ENCODE measurements at places on chromosomes 5 and 9.

GRCh38 chr5:1555011-1555807, 31.4 kb upstream of the LPCAT1 start:
- no peak for DNase-seq

GRCh38 chr5:90962481-90962880, 403.9 kb downstream of the ADGRV1 start:
- DNase-seq, result no peak

DNA sequence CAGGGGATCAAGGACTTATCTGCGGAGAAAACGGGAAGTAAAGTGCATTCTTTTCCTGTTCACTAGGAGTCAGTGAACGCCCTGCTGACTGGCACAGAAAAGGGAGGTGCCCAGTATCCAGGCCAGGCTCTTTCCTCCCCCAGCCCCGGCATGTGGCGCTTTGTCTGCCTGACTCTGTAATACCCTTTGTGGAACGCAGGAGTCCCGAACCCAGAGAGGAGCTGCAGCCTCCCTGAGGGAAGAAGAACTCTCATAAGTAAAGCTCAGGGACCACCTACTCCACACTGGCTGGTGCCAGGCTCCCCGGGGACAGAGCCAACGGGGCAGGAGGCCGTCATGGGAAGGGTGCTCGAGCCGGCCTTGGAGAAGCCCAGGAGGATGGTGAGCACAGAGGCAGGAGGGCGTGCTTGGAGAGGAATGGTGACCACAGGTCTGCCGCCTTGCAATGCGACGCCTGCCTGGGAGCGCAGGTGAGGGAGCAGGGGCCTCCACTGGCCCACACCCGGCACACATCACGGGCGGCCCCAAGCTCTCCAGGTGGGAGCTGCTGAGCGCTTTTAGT, 31.5 kb downstream of the VAV2 start:
- DNase-seq, result no peak

DNA sequence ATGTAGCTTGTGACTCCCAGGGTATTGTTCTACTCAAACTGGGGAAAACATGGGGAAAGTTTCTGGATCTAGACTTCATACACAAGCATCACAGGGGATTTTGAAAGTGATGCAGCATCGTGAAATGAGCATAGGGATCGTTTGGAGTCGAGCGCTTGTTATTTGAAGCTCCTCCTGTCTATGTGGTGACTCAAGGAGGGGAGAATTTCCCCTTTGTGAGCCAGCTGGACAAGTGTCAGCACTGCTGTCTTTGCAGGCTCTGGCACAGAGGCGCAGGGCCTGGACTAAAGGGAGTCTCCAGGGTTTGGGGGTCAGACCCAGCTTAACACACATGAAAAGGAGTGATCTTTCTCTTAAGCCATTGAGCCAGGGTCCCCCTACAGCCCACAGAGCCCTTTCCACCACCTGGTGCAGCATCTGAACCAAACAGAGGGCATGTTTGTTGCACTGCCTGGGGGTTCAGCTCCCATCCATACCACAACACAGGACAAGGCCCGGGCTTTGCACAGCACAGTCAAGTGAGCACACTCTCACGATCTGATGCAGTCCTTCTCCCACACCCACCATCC, 51.0 kb downstream of the IRF1 start:
- DNase-seq, result no peak

DNA sequence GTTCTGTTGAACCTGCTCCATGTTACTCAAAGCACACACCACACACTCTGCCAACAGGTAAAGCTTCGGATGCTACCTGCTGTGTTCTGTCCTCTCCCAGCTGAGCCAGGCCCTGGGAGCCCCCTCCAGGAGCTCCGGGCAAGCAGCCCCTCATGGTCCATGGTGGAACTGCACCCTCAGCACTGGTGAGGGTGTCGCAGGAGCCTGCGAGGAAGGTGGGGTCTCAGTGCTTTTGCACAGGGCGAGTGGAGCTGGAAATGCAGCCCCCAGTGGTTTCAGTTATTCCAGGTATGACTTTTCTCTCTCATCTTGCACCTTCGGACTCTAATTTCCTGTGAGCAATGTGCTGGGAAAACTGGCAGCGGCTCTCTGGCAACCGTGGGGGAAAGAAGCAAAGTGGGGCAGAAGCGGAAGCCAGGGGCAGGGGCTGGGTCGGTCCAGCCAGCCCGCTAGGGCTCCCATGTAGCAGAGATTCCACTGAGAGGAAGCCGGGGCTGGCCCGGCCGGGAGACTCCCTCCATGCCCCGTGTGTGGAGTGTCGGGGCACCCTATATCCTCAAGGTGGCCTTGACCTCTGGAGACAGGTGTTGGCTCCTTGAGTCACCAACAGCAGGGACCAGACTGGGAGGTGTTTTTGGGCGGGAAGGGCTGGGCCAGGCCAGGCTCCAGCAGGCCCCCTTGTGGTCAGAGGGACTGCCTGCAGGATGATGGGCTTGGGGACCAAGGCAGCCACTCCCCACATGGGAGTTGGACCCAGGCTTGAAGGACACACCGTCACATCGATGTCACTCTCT, 75.6 kb upstream of the PRSS3 start:
- no peak for DNase-seq

DNA sequence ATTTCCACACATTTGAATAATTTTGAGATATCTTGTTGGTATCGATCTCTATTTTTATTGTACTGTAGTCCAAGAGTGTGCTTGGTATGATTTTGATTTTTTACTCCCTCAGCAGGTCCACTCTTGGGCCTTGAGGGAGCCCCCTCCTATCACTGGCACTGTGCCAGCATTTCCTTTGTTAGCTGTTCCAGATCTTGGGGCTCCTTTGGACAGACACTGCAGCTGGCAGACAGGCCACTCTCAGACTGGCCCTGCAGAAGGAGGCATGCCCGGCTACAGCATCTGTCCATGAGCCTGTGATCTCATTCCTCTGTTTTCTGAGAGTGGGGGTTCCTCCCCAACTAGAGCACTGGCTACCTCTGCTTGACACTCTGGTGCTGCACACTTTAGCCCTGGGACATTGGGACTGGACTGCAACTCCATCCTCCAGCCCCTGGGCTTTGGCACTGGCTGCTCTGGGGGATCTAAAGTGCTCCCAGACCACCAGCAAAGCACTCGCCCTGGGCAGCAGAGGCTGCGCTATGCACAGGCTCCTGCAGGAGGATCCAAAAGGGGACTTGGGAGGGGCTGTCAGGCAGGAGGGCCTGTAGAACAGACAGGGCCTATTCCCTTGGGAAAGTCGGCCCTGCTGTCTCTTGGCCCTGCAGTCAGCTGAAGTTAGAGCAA, 271.3 kb upstream of the DMAC1 start:
- DNase-seq, result no peak

DNA sequence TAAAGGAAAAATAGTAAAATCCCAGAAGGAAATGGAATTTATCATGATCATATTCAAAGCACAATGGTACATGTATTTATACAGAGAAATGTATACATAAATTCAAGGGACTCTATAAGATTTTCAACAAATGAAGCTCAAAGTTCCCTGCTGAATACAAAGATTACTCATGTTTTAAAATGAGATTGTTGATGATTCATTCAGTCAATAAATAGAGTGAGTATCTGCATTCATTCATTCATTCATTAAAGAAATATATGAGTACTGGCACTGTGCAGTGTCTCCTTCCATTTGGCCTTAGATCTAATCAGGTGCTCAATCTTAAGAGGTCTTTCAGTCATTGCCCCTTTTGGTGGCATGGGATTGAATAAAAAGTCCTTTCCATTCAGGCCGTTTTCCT, 310.0 kb downstream of the KIAA0825 start:
- DNase-seq, result no peak

DNA sequence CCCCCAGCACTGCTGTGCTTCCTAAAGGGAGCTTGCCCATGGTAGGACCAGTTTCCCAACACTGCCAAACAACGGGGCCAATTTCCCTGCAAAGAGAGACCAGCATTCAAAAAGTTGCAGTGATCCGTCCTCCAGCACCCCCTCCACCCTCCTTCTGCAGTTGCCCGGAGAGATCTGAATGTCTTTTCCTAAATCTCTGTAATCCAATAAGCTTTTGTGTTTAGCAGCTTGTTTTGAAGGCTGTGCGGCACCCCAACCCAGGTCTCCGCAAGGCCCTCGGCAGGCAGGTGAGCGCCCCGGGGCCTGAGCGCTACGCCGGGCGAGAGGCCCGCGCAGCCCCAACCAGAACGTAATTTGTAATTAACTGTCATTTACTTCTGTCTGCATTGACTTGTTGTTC, 366.9 kb upstream of the IRX2 start:
- no peak for DNase-seq

- no peak for DNase-seq
Observed at GRCh38 chr9:95953986-95954385, 78.5 kb downstream of the ERCC6L2 start.

GRCh38 chr5:120794121-120794520, 330.0 kb downstream of the PRR16 start:
- DNase-seq, result no peak

- DNase-seq, result no peak
Observed at GRCh38 chr9:10146517-10147331, 466.1 kb downstream of the PTPRD start.

DNA sequence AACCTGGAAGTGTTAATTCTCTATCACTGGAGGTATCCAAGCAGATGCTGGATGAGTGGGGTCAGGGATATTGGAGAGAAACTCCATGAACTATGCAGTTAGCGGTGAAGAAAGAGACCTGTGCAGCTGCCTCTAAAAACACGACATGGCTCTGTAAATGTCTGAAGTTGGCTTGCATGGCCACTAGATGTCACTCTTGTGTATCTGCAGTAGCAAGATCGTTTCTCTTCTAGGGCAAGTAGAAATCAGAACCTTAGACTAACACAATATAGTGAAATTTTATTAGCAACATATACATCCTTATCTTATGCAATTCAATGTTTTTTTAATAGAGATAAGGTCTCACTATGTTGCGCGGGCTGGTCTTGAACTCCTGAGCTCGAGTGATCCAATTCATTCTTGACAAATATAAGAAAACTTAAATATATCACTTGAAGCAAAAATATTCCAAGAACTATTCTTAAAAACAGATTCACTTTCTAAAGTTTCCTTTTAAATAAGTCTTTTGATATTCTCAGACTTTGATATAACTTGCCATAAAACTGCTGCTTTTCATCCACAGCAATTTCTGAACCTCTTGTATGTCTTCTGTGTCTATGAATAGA, 2.9 kb downstream of the OR2S2 start:
- peak; percentile 15 for DNase-seq

DNA sequence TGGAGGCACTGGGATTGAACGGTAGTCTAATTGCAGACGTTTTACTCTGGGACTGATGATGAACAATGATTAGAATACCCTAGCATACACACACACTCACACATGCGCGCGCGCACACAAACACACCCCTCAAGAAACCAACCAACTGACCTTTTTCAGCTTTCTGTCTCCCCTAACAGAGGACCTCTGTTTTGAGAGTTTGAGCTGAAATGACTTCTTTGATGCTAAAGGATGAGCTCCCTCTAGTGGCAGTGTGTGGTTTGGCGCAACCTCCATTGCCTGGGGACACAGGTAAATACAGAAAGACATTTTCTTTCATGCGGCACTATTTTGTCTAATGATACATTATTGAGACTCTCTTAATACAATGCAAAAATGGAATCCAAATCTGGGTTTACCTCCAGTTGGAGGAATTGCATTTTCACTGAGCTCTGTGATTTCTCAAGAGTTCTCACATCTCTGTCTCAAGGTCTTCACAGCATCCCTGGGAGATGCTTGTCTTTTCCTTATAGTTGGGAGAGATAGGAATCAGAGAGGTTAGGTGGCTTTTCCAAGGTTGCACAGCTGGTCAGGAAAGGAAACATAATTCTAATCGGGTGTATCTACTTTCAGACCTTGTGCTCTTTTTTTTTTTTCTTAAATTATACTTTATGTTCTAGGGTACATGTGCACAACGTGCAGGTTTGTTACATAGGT, 187.5 kb downstream of the TMEM38B start:
- DNase-seq, result peak; percentile 39

- no peak for DNase-seq
Observed at GRCh38 chr9:1051584-1052275, 1.6 kb downstream of the DMRT2 start.

GRCh38 chr5:95759634-95760033, 28.5 kb downstream of the RHOBTB3 start:
- DNase-seq, result no peak

DNA sequence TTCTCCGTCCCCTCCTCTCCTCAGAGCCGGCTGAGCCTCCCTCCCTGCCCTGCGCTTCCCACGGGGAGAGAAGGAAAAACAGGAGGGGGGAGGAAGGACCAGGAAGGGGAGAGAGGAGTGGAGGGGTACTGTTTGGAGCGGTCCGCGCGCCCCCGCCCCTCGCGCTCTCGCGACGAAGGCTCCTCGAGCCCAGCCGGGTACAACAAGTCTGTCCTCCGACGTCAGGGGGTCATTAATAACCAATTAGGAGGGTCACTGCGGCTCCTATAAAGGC, 480 bp upstream of the PRDM12 start:
- no peak for DNase-seq

DNA sequence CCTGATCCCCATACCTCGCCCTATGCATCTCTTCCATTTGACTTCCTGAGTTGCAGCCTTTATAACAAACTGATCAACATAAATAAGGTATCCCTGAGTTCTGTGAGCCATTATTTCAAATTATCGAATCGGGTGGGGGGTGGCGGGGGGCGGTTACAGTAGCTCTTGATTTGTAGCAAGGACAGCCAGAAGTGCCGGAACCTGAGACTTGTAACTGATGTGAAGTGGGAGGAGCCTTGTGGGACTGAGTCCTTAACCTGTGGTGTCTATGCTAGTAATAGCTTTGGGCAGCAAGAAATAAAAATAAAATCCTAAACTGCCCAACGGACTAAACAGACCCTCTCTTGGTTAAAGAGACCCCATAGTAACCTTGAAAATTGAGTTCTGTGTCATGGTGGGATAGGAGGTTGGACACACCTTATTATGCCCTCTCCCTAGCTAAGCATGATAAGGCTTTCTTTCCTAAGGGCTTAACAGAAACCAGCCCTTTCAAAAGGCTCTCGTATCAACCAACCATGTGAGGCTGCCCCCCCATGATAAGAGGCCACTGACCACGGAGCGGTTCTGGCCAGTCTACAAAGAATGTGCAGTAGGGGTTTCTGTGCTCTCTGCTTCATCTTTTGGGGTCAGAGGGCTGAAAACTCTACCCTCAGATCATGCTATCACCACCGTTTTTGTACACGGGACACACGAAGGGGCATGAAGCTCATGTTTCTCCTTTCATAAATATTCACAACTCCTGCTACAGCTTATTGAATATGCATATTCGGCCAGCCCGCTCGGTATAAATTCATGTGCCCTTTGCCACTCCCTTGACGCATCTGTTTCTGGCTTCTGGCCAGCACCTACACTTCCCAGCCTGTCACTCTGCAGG, 39.5 kb upstream of the IQGAP2 start:
- DNase-seq, result no peak

GRCh38 chr9:130361873-130362362, 82.8 kb upstream of the ASS1 start:
- no peak for DNase-seq

GRCh38 chr5:77640589-77641396, 2.3 kb upstream of the OTP start:
- DNase-seq, result no peak

- no peak for DNase-seq
Observed at GRCh38 chr5:3349704-3350565, 245.7 kb upstream of the IRX1 start.

GRCh38 chr9:16031971-16032370, 479.1 kb downstream of the CCDC171 start:
- no peak for DNase-seq

- DNase-seq, result no peak
Observed at GRCh38 chr5:31434898-31435297, 97.0 kb downstream of the DROSHA start.
